ENCODE measurements at places on chromosomes 1 and 21.

DNA sequence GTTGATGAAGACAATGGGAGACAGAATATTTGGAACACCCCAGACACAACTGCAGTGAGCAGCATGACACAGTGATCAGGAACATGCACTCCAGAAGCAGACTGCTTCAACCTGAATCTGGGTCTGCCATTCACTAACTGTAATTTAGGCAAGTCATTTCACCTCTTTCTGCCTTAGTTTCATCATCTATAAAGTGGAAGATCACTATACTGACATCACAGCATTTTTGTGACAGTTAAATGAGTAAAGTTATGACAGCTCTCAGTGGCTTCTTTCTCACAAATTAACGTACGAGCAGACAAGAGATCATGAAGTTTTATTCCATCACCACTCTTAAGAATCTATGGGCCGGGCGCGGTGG, 14.3 kb downstream of the LRRC41 start:
- no peak for DNase-seq

DNA sequence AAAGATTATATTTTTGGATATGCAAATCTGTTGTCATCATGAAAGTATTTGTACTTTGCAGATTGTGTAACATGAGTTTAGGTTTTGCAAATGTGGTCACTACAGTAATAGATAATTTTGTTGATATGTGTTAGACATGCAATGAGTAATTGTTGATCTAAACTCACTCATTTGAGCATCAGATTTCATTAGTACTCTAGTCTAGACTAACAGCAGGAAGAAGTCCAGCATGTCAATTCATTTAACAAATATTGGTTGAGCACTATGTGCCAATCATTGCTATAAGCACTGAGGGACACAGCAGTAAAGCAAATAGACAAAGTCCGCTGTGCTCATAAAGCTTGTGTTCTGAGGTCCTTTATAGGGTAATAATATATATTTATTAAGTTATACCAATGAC, 350.0 kb downstream of the USP25 start:
- no peak for DNase-seq

DNA sequence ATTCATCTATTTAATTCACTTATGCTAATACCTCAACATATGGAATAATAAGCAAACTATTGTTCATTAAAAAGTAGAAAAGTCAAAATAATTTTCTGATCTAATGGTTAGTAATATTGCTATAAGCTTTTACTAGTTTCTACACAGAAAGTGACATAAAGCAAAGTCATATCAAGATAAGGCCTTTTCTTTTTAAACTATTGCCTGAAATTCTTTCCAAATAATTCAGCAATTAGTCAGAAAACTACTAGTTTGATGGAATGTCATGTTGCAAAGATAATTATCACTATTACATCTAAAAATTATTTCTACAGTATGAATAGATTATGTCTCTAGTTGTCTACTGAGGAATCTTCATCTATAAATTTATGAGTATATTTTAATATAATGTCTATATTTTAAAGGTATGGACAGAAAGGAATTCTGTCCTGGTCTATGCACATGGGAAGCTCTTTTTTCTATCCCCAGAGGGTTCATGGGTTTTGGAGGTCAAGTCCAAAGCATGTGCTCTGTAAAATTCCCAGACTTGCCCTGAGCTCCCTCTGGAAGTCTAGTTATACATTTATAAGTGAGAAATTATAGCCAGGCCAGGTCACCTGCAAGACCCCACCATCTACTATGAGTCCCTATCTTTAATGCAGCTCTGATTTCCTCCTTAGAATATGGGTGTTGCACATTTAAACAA, 84.6 kb upstream of the DPYD start:
- no peak for DNase-seq

GRCh38 chr21:34989337-34990151, 59.6 kb downstream of the RUNX1 start:
- no peak for DNase-seq

GRCh38 chr1:208537198-208537597, 293.0 kb upstream of the PLXNA2 start:
- peak; percentile 32 for DNase-seq

DNA sequence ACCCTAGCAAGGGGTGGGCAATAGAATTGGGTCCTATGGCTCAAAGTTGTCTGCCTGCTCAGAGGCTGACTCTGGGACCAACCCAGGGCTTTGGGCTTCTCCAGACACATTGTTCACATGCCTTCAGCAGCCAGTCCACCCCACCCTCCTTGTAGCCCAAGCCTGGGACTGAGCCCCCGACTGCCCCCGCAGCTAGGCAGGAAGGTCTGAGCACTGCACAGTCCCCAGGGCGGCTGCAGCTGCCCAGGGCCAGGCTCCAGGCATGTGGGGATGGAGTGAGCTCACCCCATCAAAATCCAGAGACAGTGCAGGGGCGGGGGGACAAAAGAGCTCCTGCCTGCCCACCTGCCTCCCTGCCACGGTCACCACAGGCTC, 35.6 kb downstream of the HSPG2 start:
- no peak for DNase-seq

GRCh38 chr21:17513214-17514123, 626 bp downstream of the CXADR start:
- no peak for DNase-seq

- DNase-seq = peak; percentile 86
Observed at GRCh38 chr1:157193702-157194391, 55.7 kb upstream of the ETV3 start.

DNA sequence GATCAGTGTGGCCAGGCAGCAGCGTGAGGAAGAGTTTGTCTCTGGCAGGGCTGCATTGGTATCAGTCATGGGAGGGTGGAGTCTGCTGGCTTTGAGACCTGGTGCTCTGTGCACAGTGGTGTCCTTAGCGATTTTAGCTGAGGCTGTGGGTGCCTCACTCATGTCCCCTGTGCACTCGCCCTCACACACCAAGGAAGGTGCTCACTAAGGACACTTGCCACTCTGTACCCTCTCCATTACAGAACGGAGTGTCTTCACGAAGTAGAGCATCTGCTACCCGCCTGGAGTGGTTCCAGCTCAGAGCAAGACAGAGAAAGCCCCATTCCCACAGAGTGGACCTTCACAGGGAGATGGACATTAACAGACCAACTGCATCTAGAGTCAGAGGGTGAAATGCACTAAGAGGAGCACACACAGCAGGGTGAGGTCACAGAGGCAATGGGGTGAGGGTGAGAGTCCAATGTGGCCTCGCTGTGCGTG, 117.9 kb downstream of the MATN1 start:
- DNase-seq = no peak

DNA sequence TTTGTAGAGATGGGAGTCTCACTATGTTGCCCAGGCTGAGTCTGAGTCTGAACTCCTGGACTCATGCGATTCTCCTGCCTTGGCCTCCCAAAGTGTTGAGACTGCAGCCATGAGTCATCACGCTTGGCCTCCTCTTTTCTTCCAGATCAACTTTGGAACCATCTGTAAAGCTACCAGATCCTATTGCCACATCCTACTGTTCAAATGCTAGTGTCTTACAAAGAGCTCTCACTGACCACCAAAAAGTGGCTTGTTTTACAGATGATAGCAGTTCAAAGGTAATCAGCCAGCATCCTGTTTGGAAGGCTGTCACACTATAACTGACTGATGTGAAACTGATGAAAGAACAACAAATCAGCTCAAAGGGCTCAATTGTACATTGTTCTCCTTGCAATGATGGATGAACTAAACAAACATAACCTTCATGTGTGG, 221.6 kb downstream of the AKT3 start:
- DNase-seq = no peak

DNA sequence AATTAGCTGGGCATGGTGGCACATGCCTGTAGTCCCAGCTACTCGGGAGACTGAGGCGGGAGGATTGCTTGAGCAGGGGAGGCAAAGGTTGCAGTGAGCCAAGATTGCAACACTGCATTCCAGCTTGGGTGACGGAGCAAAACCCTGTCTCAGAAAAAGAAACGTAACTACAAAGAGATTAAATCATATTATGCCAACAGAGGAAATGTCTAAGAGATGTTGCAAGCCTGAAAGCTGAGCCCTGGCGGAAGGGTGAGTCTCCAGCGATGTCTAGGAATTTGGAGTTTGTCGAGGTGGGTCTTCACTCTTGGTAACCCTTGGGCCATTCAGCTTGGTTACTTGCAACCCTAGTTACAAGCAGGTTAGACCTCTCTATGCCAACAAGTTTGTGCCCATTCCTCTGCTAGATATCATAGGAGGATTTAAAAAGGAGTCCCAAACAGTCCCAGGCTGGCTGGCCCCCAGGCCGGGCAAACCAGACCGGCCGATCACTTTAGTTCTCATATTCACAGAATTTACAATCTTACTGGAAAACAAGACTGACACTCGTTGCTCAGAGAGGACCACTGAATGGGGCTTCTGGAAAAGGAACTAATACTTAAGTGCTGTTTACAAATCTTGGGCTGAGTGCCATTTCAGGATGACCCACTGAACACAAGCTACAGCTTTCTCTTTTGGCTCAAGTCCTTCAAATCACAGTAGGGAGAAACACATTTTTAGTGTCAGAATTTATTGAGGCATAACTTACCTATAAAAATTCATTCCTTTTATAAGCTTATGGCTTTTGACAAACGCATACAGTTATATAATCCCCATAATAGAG, 27.1 kb downstream of the SLC30A1 start:
- DNase-seq = no peak

DNA sequence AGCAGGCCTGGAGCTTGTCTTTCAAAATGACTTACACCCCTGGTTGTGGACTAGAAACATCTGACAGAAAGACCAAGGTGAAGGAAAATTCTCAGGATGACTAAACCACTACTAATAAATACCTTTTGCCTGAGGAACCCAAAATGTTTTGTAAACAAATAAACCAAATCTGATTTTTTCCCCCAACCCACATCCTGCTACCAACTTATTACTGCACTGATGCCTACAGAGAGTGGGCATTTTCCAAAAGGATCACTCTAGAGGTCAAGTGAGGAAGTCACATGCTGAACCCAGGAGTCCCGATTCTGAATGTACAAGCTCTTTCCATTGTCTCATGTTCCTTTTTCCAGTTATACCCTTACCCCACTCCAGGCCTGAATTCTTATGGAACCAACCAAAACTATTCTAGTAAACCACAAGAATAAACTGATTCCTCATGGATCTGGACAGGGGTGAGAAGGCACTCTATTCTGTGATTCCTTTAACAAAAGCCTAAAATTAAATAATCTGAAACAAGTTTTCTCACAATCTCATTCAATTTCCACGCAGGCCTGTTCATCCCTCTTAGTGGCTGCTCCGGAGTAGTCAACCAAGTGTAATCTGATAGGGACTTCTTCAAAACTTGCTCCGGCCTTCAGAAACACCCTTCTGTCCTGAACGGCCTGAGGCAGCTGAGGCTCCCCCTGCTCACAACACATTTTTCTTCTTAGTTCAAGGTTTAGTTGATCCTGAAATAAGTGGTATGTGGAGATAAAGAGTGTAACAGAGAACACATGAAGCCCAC, 1.4 kb downstream of the PI4KB start:
- DNase-seq = no peak

DNA sequence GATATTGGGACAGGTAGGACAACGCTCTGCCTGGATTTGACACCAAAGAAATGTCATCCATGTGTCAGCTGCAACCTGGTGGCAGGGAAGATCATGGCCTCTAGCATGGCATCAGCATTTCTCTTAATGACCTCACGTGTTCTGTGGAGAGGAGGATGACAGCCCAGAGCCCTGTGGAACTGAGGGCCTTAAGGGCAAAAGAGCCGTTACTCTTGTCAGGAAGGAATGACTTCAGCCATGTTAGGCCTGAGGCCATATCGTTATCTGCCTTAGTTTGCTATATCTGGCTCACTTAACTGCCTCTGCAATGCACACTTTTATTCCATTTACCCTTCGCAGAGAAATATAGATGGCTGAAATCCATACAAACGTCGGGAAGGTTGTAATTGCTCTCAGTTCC, 83.2 kb upstream of the PBX1 start:
- DNase-seq = no peak

GRCh38 chr1:67896826-67897225, 63.6 kb upstream of the GNG12 start:
- DNase-seq = no peak

- no peak for DNase-seq
Observed at GRCh38 chr1:167491586-167492461, 26.5 kb downstream of the CD247 start.

- no peak for DNase-seq
Observed at GRCh38 chr1:205971082-205971481, 27.8 kb upstream of the SLC26A9 start.

- DNase-seq = peak; percentile 41
Observed at GRCh38 chr1:29390491-29391361, 154.4 kb downstream of the PTPRU start.

DNA sequence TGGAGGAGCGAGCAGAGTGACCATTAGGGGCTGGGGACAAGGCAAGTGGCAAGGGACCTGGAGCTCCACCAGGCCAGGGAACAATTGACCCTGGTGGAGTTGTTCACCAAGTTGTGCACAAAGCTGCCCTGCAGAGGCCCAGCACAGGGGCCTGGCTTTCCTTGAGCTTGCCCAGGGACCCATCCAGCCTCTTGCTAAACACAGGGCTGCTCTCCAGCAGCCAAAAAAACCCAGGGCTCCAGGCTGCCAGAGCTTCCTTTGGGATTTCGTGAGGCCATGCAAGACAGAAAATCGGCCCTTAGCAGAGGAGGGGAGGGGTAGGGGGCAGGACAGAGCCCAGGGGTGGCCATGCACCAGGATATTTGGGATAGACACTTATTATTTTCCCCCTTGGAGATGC, 32.6 kb downstream of the LRP8 start:
- no peak for DNase-seq

DNA sequence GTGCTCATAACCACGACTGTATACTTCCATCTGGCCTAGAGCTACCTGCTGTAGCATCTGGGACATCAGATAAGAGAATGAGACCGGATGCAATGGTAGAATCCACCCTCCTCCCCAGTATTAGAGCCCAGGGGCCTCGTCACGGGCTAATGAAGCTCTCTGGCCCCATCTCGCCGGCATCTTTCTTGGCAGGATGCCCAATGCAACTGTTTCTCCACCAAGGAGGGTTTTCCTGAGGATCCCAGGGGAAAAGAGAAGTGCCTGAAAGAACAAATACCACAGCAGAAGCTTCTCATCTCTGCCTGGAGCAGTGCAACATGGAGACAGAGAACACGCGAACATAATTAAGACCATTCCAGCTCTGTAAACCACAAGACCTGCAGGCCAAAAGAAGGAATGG, 80.0 kb downstream of the VWA5B1 start:
- no peak for DNase-seq

- DNase-seq = no peak
Observed at GRCh38 chr1:79204779-79205479, 198.4 kb upstream of the ADGRL4 start.

- peak; percentile 62 for DNase-seq
Observed at GRCh38 chr1:204826970-204827369, 43.7 kb upstream of the NFASC start.

- DNase-seq = no peak
Observed at GRCh38 chr1:10252508-10252907, 42.1 kb downstream of the KIF1B start.

- DNase-seq = no peak
Observed at GRCh38 chr1:200901796-200902444, 7.2 kb downstream of the INAVA start.

DNA sequence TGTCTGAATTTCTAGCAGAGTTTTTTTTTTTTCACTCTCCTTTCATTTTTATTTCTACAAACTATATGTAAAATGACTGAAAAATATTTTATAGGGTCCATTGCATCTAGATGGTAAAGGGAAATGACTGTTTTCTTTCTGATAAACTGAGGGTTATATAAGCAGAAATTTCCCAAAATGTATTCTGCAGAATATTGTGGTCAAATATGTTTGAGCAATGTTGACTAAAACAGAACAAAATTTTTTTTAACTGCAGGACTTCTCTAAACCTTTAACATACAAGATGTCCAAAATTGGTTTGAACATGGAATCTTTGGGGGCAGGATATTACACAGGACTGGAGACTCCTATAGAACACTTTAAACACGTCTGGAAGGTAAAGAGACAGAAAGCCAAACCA, 190.5 kb downstream of the TOMM20 start:
- no peak for DNase-seq
